PC-3 (cell line): ENCODE measurements at places on chromosomes 5 and 9. TPM values are rescaled to one million over a fixed set of nuclear protein-coding genes. Genes with fewer than 3 reads are reported as not detected.

DNA sequence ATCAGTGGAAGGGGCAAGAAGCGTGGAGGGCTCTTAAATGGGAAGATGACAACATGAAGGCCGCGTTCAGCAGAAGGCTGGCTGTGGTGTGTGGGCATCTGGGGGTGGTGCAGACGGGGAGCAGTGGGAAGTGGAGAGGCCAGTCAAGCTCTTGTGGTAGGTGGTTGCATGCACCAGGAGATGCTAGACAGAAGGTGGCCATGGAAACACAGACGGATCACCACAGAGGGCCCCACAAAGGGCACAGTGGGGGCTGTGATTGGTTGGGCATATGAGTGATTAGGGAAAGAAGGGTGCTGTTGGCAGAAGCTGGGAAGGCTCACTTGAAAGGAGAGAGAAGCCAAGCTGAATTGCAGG, 14.7 kb downstream of the MTMR12 start:
- no peak overlapping the region for H3K27ac ChIP-seq
- DNase-seq: no peak
- H3K4me3 ChIP-seq: no peak overlapping the region
- no peaks in the 10 kb centered on the region for H3K27me3 ChIP-seq

GRCh38 chr9:72292256-72292682, 72.7 kb downstream of the ZFAND5 start:
- peaks cover 10% of the 10 kb centered on the region for H3K4me1 ChIP-seq
- DNase-seq: peak; percentile 59
- H3K27ac ChIP-seq: no peak overlapping the region
- H3K4me3 ChIP-seq: no peak overlapping the region

DNA sequence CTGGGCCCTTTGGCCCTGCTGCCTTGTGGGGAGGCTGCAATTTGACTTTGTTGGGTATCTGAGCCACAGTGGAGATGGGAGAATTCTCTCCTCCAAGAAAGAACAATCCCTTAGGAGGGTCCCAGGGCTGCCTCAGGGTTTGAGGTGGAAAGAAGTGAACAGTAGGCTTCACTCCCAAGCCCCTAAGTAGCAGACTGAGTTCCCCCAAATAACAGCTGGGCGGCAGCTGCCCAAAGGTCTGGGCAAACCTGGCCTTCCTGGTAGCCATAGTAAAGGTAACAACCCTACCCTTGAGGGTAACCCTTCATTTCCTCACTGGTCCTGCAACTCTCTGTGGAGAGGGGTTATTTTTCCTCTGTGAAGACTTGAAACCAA, 746 bp downstream of the RGS3 start:
- 0 out of 2 replicates have a peak, but pooled peaks cover 6% of the 10 kb centered on the region for H3K36me3 ChIP-seq
- no peak for DNase-seq
- H3K4me3 ChIP-seq: peak overlapping the region; percentile 88

GRCh38 chr5:57783693-57784092, 301.1 kb upstream of the ACTBL2 start:
- H3K27ac ChIP-seq: no peak overlapping the region
- peaks cover 13% of the 10 kb centered on the region for H3K4me1 ChIP-seq
- H3K4me3 ChIP-seq: no peak overlapping the region
- no peaks in the 10 kb centered on the region for H3K36me3 ChIP-seq

- H3K27ac ChIP-seq: no peak overlapping the region
- peaks cover 39% of the 10 kb centered on the region for H3K27me3 ChIP-seq
- no peak for DNase-seq
- H3K4me3 ChIP-seq: no peak overlapping the region
- no peaks in the 10 kb centered on the region for H3K4me1 ChIP-seq
These were observed 6.9 kb upstream of the OTP start for GRCh38 chr5:77645158-77645994.

DNA sequence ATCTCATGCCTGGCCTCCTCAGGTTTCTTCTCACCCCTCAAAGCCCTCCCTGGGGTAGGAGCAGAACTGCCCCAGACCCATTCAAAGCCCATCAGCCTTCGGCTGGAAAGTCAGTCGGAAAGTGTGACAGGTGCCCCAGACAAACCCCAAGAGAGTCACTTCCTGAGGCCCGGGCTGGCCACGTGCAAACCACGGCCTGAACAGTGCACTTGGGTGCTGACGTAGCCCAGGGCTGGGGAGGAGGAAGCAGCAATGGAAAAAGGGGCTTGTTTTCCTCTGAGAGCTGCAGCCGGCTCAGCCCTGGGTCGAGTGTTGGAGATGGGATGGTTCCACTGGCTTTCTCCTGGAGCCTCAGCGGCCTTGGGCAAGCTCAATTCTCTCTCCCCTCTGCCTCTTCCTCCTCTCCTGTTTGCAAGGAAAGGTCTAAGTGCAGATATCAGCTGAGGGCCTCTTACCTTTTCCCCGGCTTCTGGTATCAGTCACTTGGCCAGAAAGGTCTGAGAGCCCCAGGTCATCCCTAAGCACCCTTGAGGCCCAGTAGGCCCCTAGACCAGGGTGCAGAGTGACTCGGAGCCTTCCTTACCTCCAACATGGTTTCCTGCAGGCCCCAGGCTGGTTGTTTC, 5.9 kb upstream of the EGR1 start:
- H3K4me1 ChIP-seq: peaks cover 5% of the 10 kb centered on the region
- no peak overlapping the region for H3K4me3 ChIP-seq
- no peak overlapping the region for H3K27ac ChIP-seq
- H3K36me3 ChIP-seq: no peaks in the 10 kb centered on the region

GRCh38 chr9:104748359-104749031, 1.0 kb downstream of the NIPSNAP3A start:
- no peaks in the 10 kb centered on the region for H3K27me3 ChIP-seq
- H3K4me3 ChIP-seq: peak overlapping the region; percentile 88
- H3K36me3 ChIP-seq: no peaks in the 10 kb centered on the region
- peak; percentile 19 for DNase-seq
- peaks cover 13% of the 10 kb centered on the region for H3K4me1 ChIP-seq

GRCh38 chr5:6659941-6660684, 26.9 kb downstream of the SRD5A1 start:
- no peak for DNase-seq
- peaks cover 27% of the 10 kb centered on the region for H3K36me3 ChIP-seq
- H3K27me3 ChIP-seq: no peaks in the 10 kb centered on the region
- H3K4me1 ChIP-seq: no peaks in the 10 kb centered on the region

DNA sequence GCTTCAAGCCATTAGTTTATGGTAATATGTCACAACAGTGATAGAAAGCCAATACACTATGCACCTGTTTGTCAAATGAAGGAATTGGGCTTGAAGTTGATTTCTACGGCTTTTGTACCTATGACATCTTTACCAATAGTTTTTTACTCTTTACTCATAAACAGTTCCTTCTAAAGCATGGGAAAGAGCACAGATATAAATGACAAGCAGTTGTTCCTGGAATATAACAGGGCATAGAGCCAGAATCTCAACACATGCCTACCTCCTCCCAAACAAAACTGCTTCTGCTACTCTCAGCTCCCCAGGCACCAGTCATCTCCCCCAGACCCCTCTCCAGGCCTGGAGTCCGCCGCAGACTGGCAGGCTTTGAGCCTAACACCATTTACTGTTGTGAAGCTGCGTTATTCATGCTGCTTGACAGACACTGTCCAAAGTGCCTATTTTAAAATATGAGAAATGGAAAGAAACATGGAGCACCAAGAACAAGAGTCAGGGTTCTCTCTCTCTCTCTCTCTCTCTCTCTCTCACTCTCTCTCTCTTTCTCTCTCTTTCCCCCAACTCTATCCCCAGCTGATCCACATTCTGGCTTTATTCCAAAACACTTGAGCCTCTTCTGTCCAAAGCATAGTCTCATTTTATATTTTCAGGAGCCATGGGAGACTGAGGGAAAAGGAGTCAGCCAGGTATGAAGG, 111.6 kb downstream of the ADRB2 start:
- no peak overlapping the region for H3K27ac ChIP-seq
- peaks cover 23% of the 10 kb centered on the region for H3K4me1 ChIP-seq
- H3K4me3 ChIP-seq: no peak overlapping the region
- DNase-seq: no peak
- peaks cover 4% of the 10 kb centered on the region; the same call in 1 of the 2 replicates for H3K36me3 ChIP-seq

GRCh38 chr5:159582756-159583541, 252.7 kb upstream of the IL12B start:
- H3K27me3 ChIP-seq: no peaks in the 10 kb centered on the region
- H3K4me3 ChIP-seq: no peak overlapping the region
- H3K36me3 ChIP-seq: no peaks in the 10 kb centered on the region
- peak overlapping the region; percentile 80 for H3K27ac ChIP-seq

- no peak overlapping the region for H3K27ac ChIP-seq
- no peak overlapping the region for H3K4me3 ChIP-seq
- peaks cover 10% of the 10 kb centered on the region for H3K4me1 ChIP-seq
- H3K36me3 ChIP-seq: no peaks in the 10 kb centered on the region
These were observed 1.5 kb downstream of the CATSPER3 start for GRCh38 chr5:134969166-134969565.

GRCh38 chr9:112411626-112412027, 31.7 kb downstream of the HSDL2 start:
- H3K27ac ChIP-seq: no peak overlapping the region
- H3K36me3 ChIP-seq: peaks cover 9% of the 10 kb centered on the region
- no peaks in the 10 kb centered on the region for H3K27me3 ChIP-seq
- no peak overlapping the region for H3K4me3 ChIP-seq

GRCh38 chr5:172637740-172638139, 3.3 kb upstream of the NEURL1B start:
- H3K4me3 ChIP-seq: no peak overlapping the region
- DNase-seq: no peak
- no peak overlapping the region for H3K27ac ChIP-seq
- no peaks in the 10 kb centered on the region for H3K36me3 ChIP-seq

DNA sequence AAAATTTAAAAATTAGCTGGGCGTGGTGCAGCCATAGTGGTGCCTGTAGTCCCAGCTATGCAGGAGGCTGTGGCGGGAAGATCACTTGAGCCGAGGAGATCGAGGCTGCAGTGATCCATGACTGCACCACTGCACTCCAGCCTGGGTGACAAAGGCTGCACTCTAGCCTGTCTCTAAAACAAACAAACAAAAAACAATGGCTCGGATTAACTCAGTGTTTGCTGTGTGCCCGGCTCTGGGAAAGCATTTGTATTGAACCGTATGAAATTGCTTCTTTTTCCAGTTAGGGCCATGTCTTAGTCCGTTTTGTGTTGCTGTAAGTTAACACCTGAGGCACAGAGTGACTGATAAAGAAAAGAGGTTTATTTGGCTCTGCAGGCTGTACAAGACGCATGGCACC, 62.6 kb downstream of the CFAP77 start:
- H3K4me3 ChIP-seq: no peak overlapping the region
- no peak for DNase-seq
- no peaks in the 10 kb centered on the region for H3K4me1 ChIP-seq
- no peaks in the 10 kb centered on the region for H3K36me3 ChIP-seq
- no peak overlapping the region for H3K27ac ChIP-seq
- peaks cover 15% of the 10 kb centered on the region; the same call in 1 of the 2 replicates for H3K27me3 ChIP-seq

DNA sequence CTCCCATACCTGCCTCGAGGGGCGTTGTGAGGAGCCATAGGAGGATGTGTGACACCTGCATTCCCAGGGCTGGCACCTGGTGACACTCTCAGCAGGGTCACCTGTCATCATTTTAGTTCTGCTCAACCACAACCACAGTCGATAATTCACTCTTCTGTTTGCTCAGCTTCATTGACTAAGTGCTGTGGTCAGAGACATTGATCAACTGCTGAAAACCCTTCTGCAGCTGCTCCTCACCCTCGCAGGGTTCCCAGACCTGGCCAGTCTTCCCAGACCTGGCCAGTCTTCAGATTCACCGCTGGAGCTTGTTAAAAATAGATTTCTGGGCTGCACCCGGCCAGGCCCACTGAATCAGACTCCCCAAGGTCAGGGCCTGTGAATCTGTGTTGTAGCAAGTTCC, 92.8 kb downstream of the MVB12B start:
- peak; percentile 67 for DNase-seq
- no peaks in the 10 kb centered on the region; the same call in 1 of the 2 replicates for H3K36me3 ChIP-seq
- H3K4me1 ChIP-seq: peaks cover 21% of the 10 kb centered on the region
- no peaks in the 10 kb centered on the region for H3K27me3 ChIP-seq
- H3K4me3 ChIP-seq: no peak overlapping the region
- H3K27ac ChIP-seq: peak overlapping the region; percentile 97

- H3K4me3 ChIP-seq: no peak overlapping the region
- 0 out of 2 replicates have a peak, but pooled peaks cover 3% of the 10 kb centered on the region for H3K36me3 ChIP-seq
- H3K4me1 ChIP-seq: no peaks in the 10 kb centered on the region
- H3K27ac ChIP-seq: no peak overlapping the region
- H3K27me3 ChIP-seq: no peaks in the 10 kb centered on the region
These were observed 61.0 kb downstream of the IPPK start for GRCh38 chr9:92608909-92609445.

GRCh38 chr5:15500325-15501001, 483 bp downstream of the FBXL7 start:
- H3K4me1 ChIP-seq: no peaks in the 10 kb centered on the region
- H3K4me3 ChIP-seq: peak overlapping the region; percentile 60
- H3K36me3 ChIP-seq: no peaks in the 10 kb centered on the region

DNA sequence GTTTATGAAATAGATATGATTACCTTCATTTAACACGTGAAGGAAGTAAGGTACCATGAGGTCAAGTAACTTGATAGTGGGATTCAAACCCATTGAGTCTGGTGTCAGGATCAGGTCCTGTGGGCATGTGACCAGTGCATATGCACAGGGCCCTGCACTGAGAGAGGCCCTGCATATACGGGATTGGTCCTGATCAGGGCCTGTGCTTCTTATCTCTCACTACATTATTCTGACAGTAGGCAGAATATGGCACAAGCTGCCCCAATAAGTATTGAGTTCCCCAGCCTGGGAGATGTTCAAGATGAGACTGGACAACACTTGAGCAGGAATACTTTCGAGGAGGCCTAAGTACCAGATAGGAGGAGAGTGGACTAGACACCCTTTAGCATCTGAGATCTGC, 44.0 kb downstream of the GALNT10 start:
- no peak for DNase-seq
- H3K4me1 ChIP-seq: no peaks in the 10 kb centered on the region

- H3K27ac ChIP-seq: peak overlapping the region; percentile 67
- peaks cover 22% of the 10 kb centered on the region for H3K4me1 ChIP-seq
- no peaks in the 10 kb centered on the region for H3K27me3 ChIP-seq
- H3K4me3 ChIP-seq: no peak overlapping the region
- no peaks in the 10 kb centered on the region for H3K36me3 ChIP-seq
- no peak for DNase-seq
These were observed 159.9 kb downstream of the LURAP1L start for GRCh38 chr9:12934545-12935272.

- no peaks in the 10 kb centered on the region for H3K27me3 ChIP-seq
- peaks cover 9% of the 10 kb centered on the region for H3K4me1 ChIP-seq
- no peak overlapping the region for H3K27ac ChIP-seq
- DNase-seq: peak; percentile 79
- H3K4me3 ChIP-seq: peak overlapping the region; percentile 57
These were observed 2.9 kb downstream of the OR2S2 start for GRCh38 chr9:35954942-35955546.

- H3K36me3 ChIP-seq: no peaks in the 10 kb centered on the region
- DNase-seq: no peak
- H3K4me3 ChIP-seq: no peak overlapping the region
- peaks cover 26% of the 10 kb centered on the region for H3K4me1 ChIP-seq
These were observed 47.6 kb downstream of the ARHGEF37 start for GRCh38 chr5:149628846-149629388.

The KCNV2 gene
- total RNA-seq: not detected in 2 replicates

The CFAP157 gene
- total RNA-seq: not detected in 2 replicates

The PIP5K1B gene
- 0.29 TPM in 1 of 2 replicates, not detected in the other for total RNA-seq

The PKD2L2 gene
- not detected in 2 replicates for total RNA-seq

The FOXI1 gene
- not detected in 2 replicates for total RNA-seq

The TRIM41 gene
- total RNA-seq: 18.7 and 26.8 TPM in 2 replicates

The DDX41 gene
- total RNA-seq: 260 and 318 TPM in 2 replicates

The SOX30 gene
- total RNA-seq: 0.51 TPM in 1 of 2 replicates, not detected in the other

The QRFP gene
- not detected in 2 replicates for total RNA-seq

The TRUB2 gene
- total RNA-seq: 24.9 and 32.2 TPM in 2 replicates
